ENCODE measurements at places on chromosomes 6 and 20.
A peak's percentile ranks its signal among the peaks of the same experiment; 100 is the strongest.

GRCh38 chr6:43355862-43356590, 13.4 kb downstream of the ZNF318 start:
- no peak for DNase-seq

GRCh38 chr6:118419448-118420394, 128.4 kb upstream of the PLN start:
- DNase-seq: no peak

DNA sequence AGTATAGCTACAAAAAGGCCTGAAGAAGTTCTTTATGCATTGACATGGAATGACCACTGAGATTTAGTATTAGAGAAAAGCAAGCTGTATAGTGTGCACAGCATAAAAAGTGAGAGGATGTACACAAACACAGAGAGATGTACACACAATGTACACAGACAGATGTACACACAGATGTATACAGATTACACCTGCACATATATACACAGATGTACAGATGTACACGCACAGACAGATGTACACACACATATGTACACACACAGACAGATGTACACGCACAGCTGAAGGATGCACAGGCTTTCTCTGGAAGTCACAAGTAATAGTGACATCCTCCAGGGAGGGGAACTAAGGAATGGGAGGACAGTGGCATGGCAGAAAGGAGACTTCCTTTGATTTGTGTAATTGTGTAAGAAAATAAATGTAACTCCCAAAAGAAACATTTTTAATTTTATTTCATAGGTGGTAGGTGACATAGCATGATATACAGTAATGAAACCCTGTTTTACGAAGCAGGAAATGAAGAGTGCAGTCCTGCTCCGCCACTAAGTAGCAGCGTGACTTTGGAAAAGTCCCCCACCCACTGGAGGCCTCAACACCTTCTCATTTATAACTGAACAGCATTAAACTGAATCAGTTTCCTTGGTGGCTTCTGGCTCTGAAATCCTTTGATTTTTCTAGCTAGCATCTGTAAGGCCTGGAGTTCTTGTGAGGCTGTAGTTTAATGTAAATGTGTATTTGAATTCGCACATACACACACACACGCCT, 14.1 kb downstream of the NFATC2 start:
- no peak for DNase-seq

DNA sequence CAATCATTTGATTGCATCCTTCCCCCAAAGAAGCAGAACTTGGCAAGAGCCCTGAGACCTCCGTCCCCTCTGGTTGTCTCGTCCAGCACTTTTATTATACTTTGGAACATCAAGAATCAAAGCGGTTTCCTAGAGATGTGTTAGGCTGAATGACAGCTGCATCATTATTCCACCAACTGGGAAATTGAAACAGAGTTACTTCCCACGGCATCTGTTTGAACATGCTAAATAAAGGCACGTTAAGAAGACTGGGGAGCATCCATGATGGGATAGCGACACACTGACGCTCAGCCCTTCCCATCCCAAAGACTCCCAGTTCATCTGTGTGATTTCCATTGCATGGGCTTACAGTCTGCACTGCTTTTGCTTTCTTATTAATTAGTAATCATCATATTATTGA, 147.8 kb downstream of the TBC1D7 start:
- DNase-seq: no peak

DNA sequence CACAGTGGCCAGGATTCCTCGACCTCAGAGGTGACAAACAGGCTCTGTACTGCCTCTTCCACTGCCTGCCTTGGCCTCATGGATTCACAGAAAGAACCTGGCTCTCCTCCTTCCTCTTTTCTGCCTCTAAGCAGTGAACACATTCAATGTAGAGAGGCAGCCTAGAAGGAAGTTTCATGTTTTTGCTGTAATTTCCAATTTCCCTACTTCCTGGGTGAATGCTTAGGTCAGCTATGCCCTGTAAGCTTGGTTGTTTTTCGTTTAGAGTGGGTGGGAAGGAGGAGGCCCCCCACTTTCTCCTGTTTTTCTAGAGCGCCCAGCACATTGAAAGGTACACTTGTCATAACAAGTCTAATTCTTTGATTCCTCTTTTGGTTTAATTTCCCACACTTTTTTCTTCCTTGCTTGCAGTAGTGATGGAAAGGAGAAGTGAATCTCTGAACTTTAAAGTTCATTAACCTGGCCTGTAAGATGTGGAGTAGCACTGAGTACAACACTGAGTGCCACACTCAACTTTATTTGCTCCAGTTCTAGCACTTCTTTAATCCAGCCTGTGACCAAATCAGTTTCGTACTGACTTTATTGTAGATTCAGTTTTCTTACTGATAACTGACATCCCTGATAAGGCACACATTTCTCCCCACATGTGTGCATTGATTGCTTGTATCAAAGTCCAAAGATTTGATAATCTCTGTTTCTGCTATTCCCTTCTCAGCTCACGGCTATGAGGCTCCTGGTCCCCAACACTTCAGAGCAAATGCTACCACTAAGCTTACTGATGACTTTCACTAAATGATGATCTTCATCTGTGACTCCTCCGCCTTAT, 100.0 kb upstream of the MAN1A1 start:
- DNase-seq: no peak

GRCh38 chr20:14219801-14220461, 117.5 kb downstream of the FLRT3 start:
- DNase-seq: no peak

DNA sequence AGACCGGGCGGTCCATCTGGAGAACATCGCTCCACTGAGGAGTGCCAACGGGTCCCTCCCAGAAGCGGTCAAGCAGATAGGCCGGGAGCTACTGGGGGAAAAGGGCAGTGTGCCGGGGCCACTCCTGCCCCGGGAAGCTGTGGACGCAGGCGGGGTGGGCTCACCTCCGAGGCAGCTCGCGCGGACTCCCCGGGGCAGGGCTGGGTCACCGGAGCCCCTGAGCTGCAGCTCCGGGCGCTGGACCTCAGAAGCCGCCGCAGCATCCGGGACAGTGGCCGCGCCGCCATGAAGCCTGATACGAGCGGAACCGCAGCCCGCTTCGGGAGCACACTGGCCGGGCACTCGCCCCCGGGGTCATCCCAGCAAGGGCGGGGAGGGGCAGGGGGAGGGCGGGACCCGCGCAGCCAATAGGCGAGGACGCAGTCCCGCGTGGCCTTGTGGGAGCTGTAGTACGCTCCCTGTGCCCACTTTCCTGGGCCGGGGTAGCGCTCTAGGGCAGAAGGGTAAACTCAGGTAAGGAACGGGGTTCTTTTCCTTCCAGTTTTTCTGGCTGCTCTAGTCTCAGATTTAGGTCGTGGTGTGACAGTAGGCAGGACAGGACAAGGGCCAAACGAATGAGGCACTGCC, at the start of gene MOCS1:
MOCS1 (minus strand) TSS at position 332 of the 627 bp plus-strand sequence; CDS start at position 287, 45 bp downstream.
- DNase-seq: peak; percentile 37

GRCh38 chr20:57940376-57940775, 230.6 kb upstream of the PMEPA1 start:
- no peak for DNase-seq

DNA sequence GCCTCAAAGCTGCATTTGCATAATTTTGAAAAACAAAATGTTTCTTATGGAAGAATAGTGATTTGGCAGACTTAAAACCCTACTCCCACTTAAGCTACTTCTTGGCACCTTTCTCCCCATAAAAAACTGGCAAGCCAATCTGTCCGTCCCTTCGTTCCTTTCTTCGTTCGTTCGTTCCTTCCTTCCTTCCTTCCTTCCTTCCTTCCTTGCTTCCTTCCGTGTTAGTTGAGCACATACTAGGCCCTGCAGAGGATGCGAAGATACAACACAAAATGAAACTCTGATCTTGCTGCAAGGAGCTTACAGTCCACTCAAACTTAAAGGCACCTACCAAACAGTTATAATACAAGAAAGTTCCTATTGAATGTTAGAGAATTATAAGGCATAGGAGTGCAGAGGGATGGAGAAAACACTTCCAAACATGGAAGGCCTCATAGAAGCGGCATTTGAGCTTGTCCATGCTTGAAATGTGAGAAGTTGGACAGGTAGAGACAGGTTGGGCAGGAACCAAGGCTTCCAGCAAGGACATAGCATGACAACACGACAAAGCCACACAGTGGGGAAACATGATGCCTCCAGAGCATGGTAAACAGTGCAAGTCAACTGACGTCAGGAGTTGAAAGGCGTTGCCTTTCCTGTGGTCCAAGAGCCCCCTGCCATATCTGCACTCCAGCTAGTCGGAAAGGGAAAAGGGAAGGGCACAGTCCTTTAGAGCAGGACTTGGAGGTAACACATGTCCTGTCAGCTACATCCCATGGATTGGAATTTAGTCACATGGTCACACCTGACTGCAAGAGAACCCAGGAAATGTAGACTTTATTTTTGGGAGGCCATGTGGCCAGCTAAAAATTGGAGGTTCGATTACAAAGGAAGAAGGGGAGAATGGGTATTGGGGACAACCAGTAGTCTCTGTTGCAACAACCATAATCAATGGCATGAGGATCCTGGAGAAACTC, 7.0 kb downstream of the PNPLA1 start:
- no peak for DNase-seq

DNA sequence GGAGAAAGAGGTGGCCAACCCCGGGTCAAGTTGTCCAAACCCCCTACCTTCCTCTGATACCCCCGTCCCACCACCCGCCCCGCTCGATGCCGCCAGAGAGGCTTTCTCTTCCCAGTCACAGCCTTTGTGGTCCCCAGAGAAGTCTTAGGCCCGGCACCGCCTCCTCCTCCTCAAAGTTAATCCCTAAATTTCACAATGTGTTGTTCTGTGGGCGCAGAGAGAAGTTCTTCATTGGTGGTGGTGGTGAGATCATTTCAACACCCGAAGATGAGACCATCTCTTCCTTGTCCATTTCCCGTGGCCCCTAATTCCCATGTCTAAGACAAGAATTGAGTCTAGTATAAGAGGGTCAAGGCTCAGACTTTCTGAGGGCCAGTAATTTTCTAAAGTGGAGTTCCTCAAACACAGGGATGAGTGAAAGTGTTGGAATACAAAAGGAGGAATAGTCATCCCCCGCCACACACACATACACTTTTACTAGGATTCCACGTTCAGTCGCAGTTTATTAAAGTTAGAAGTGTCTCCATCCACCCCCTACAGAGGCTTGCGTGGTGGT, 10.4 kb downstream of the TRIM31 start:
- DNase-seq: no peak

DNA sequence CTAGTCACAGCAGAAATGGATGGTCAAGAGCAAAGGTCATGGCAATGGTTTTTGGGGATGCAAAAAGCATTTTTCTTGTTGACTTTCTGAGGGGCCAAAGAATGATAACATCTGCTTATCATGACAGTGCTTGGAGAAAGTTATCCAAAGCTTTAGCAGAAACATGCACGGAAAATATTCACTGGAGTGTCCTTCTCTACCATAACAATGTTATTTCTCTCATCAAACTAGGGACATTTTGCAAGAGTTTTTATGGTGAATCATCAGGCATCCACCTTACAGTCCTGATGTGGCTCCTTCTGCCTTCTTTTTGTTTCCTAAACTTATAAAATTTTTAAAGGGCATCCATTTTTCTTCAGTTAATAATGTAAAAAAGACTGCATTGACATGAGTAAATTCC, 302.3 kb downstream of the HIVEP2 start:
- no peak for DNase-seq

GRCh38 chr20:11497545-11497944, 420.1 kb upstream of the BTBD3 start:
- DNase-seq: no peak

- DNase-seq: no peak
Measured at GRCh38 chr6:152943260-152943897, 39.5 kb downstream of the FBXO5 start.

DNA sequence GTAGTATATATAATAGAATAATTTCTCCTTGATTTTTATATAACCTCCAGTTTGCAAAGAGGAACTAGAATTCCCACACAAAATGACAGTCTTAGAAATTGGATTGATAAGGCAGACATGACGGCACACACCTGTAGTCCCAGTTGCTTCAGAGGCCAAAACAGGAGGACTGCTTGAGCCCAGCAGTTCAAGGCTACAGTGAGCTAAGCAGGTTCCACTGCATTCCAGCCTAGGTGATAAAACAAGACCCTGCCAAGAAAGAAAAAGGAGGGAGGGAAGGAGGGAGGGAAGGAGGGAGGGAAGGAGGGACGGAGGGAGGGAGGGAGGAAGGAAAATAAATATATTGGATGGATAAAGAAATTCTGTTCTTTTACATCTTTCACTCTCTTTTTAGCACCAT, 77.6 kb upstream of the SASH1 start:
- DNase-seq: no peak

GRCh38 chr20:50996901-50997865, 25.7 kb downstream of the KCNG1 start:
- no peak for DNase-seq

- DNase-seq: no peak
Measured at GRCh38 chr6:149890629-149891045, 7.3 kb downstream of the RAET1E start.

- no peak for DNase-seq
Measured at GRCh38 chr6:5504078-5504477, 242.8 kb downstream of the FARS2 start.

- DNase-seq: no peak
Measured at GRCh38 chr20:376089-376488, 4.5 kb upstream of the TRIB3 start.

- DNase-seq: no peak
Measured at GRCh38 chr6:105310371-105310770, 92.5 kb downstream of the PREP start.

DNA sequence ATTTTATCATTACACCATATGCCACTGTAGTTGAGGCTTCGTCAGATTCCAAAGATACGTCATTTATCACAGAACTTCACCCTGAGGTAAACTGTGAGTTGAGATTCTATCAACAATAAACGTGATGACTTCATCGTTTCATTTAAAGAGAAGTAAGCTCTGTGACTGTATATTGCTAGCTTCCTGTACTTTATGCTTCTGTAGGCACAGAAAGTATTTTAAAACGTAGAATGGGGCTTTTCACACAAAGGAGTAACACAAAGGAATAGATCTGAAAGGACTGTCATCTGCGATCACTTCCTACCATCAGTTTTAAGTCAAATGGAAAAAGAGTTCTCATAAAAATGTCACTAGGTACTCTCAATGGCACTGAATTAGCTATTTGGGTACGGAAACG, 234.4 kb upstream of the MCHR2 start:
- no peak for DNase-seq

- DNase-seq: no peak
Measured at GRCh38 chr6:71510856-71511255, 222.2 kb downstream of the OGFRL1 start.

GRCh38 chr6:90226257-90226656, 70.4 kb downstream of the BACH2 start:
- DNase-seq: no peak

GRCh38 chr6:138242987-138243592, 24.8 kb upstream of the PBOV1 start:
- DNase-seq: no peak

DNA sequence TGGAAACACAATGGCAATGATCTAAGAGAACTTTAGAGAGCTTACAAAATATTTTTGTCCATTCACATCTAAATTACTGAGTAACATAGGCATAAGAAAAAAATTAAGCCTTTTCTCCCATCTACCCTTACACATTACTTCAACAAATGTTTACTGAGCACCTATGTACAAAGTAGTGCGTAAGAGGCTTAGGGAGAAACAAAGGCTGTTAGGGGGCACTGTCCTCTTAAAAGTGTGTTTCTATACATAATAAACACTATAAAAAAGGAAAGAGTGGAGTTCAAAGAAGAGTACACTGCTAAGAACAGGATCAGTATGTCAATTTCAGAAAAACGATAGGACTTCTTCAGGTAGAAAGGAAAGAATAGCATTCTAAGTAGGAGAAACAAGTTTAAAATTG, 12.2 kb downstream of the ILRUN start:
- no peak for DNase-seq

- no peak for DNase-seq
Measured at GRCh38 chr6:63839485-63839884, 203.9 kb downstream of the PHF3 start.

GRCh38 chr6:7859591-7859990, 51.0 kb downstream of the TXNDC5 start:
- no peak for DNase-seq

- no peak for DNase-seq
Measured at GRCh38 chr20:50758992-50759391, 27.6 kb downstream of the PARD6B start.
